Activated CD4-positive, alpha-beta memory T cell treated with anti-CD3 and anti-CD28 coated beads, Interleukin-2, amount 10 ng/mL, durations not matched to agents 7 days and 5 days (primary cell): ENCODE measurements at places on chromosomes 12 and 14.

- peaks cover 10% of the 10 kb centered on the region for H3K4me1 ChIP-seq
- no peak overlapping the region for H3K4me3 ChIP-seq
- H3K36me3 ChIP-seq: no peaks in the 10 kb centered on the region
Measured at GRCh38 chr12:102992297-102992696, 34.8 kb downstream of the ASCL1 start.

DNA sequence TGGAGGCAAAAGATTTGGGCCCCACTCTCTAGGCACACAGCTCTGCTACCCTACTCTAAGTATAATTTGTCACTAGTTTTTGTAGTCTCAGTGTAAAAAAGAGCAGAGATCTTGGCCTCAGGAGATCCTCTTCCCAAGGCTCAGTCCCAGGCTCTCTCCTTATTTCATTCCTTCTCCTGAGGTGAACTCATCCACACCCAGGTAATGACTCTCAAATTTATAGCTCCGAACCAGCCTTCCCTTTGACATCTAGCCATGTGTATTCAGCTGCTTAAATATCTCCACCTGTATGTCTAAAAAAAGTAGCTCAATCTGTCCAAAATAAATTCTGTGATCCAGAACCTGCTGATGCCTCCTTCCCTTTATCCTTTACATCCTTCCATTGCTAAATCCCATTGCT lies 173.5 kb upstream of the HIF1A start:
- H3K4me1 ChIP-seq: peaks cover 75% of the 10 kb centered on the region
- DNase-seq: no peak
- no peaks in the 10 kb centered on the region for H3K27me3 ChIP-seq
- no peak overlapping the region for H3K27ac ChIP-seq

DNA sequence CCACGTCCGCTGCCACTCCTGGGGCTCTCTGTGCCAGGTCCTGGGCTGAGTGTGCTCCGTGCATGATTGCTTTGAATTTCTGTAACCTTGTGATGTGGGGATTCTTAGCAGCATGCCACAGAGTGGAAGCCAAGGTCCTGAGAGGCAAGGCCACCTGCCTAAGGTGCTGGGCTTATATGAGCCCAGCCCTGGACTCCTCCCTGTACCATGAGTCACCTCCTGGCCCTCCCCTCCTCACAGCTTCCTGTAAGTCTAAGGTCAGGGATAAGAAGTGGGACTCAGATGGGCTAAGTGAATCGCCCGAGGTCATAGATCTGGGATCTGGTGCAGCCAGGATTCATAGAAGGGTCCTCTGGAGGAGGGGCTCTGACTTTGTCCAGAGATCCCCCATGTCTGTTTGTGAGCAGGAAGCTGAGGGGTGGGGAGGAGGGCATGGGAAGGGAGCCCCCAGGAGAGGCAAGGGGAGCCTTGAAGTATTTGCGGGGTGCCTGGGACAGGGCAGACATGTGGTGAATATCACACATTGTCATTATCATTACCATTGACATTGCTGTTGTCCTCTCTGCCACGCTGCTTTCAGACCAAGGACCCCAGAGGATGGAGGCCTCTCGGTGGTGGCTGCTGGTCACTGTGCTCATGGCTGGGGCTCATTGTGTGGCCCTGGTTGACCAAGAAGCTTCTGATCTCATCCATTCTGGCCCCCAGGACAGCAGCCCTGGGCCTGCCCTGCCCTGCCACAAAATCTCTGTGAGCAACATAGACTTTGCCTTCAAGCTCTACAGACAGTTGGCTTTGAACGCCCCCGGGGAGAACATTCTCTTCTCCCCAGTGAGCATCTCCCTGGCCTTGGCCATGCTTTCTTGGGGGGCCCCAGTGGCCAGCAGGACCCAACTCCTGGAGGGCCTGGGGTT lies 28.8 kb downstream of the SERPINA3 start:
- no peak overlapping the region for H3K27ac ChIP-seq
- no peaks in the 10 kb centered on the region for H3K27me3 ChIP-seq
- H3K4me3 ChIP-seq: no peak overlapping the region
- H3K36me3 ChIP-seq: no peaks in the 10 kb centered on the region

GRCh38 chr12:80316222-80316621 lies 127.8 kb upstream of the PTPRQ start:
- H3K4me3 ChIP-seq: no peak overlapping the region
- no peak overlapping the region for H3K27ac ChIP-seq
- no peak for DNase-seq
- H3K4me1 ChIP-seq: no peaks in the 10 kb centered on the region

GRCh38 chr12:122413516-122414404 lies 8.7 kb downstream of the CLIP1 start:
- peaks cover 17% of the 10 kb centered on the region for H3K36me3 ChIP-seq
- peak overlapping the region; percentile 91 for H3K27ac ChIP-seq
- no peak overlapping the region for H3K4me3 ChIP-seq
- DNase-seq: no peak
- H3K4me1 ChIP-seq: peaks cover 40% of the 10 kb centered on the region

DNA sequence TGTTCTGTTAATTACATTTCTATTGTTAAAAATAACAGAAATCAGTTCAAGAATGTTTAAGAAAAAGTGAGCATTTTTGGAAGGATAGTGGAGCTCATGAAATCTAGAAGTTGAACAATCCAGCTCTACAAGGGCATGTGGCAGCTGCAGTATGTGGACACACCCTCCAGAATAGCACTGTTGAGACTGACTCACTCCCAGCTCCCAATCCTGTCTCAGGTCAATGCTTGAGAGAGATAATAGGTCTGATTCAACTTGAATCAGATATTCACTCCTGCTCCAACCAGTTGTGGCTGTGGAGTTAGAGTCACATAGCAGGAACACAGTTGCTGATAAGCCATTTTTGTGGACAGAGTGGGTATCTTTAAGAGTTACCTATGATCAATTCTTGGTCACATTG lies 113.0 kb upstream of the NTF3 start:
- no peak overlapping the region for H3K4me3 ChIP-seq
- H3K27ac ChIP-seq: no peak overlapping the region
- H3K4me1 ChIP-seq: no peaks in the 10 kb centered on the region
- no peaks in the 10 kb centered on the region for H3K36me3 ChIP-seq
- H3K27me3 ChIP-seq: peaks cover 3% of the 10 kb centered on the region

- H3K27ac ChIP-seq: no peak overlapping the region
- DNase-seq: no peak
- no peaks in the 10 kb centered on the region for H3K27me3 ChIP-seq
- H3K4me1 ChIP-seq: peaks cover 1% of the 10 kb centered on the region
- H3K4me3 ChIP-seq: no peak overlapping the region
- peaks cover 54% of the 10 kb centered on the region for H3K36me3 ChIP-seq
Measured at GRCh38 chr14:67385618-67386017, 25.5 kb downstream of the EIF2S1 start.

DNA sequence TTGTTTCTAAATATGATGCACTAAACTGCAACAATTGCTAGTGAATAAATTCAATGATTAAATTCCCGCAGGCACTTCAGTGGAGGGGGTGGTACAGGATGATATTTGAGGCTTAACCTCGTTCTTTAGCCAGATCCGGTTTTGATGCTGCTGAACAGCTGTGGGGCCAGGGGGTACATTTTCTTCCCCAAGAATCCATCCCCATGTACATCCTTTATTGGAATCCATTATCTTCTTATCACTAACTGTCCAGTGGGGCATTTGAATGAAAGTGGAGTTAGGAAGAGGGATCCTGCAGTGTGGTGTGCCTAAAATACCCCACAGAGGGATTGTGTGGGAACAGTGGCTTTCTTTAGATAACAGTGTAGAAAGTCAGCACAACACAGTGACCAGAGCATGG lies 45.2 kb upstream of the OASL start:
- H3K4me1 ChIP-seq: peaks cover 11% of the 10 kb centered on the region
- DNase-seq: no peak
- peaks cover 4% of the 10 kb centered on the region for H3K27me3 ChIP-seq

- DNase-seq: peak; percentile 24
- H3K27me3 ChIP-seq: no peaks in the 10 kb centered on the region
- H3K4me1 ChIP-seq: peaks cover 24% of the 10 kb centered on the region
- no peak overlapping the region for H3K4me3 ChIP-seq
- peaks cover 40% of the 10 kb centered on the region for H3K36me3 ChIP-seq
Measured at GRCh38 chr14:90275820-90276219, 19.5 kb downstream of the PSMC1 start.

- no peak overlapping the region for H3K27ac ChIP-seq
- no peaks in the 10 kb centered on the region for H3K36me3 ChIP-seq
- no peak for DNase-seq
Measured at GRCh38 chr14:49366416-49366815, 219.8 kb downstream of the RPS29 start.

- no peak for DNase-seq
- H3K4me3 ChIP-seq: no peak overlapping the region
- H3K27me3 ChIP-seq: no peaks in the 10 kb centered on the region
- no peaks in the 10 kb centered on the region for H3K36me3 ChIP-seq
Measured at GRCh38 chr12:59689776-59690175, 93.9 kb downstream of the SLC16A7 start.

GRCh38 chr14:34214961-34215360 lies 247.1 kb downstream of the SPTSSA start:
- peaks cover 25% of the 10 kb centered on the region for H3K27me3 ChIP-seq
- no peak for DNase-seq
- H3K4me1 ChIP-seq: peaks cover 31% of the 10 kb centered on the region
- no peak overlapping the region for H3K27ac ChIP-seq

- no peak overlapping the region for H3K4me3 ChIP-seq
- peaks cover 43% of the 10 kb centered on the region for H3K36me3 ChIP-seq
- H3K27ac ChIP-seq: peak overlapping the region; percentile 61
- no peak for DNase-seq
Measured at GRCh38 chr14:91269076-91269991, 24.8 kb upstream of the GPR68 start.

DNA sequence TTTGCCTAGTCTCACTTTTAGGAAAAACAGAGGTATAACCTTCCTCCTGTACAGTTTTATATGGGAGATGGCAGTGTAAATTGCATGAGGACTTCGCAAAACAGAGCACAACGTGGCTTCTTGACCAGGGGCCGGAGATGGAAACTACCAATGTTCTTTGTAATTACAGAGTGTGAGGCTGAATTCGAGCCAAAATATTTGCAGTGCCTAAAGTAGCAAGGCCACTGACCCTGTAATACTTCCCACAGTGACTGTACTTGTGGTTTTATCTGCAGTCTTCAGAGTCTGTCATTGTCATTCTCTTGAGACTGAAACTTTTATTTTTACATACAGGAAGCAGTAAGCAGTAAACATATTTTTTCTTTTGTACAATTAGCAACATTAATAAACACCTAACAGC lies 98.9 kb downstream of the RERG start:
- H3K4me1 ChIP-seq: no peaks in the 10 kb centered on the region
- no peak overlapping the region for H3K27ac ChIP-seq
- no peak for DNase-seq
- H3K27me3 ChIP-seq: peaks cover 8% of the 10 kb centered on the region
- no peaks in the 10 kb centered on the region for H3K36me3 ChIP-seq

GRCh38 chr14:94058674-94059138 lies 22.3 kb downstream of the DDX24 start:
- no peak for DNase-seq
- H3K36me3 ChIP-seq: peaks cover 91% of the 10 kb centered on the region
- H3K27me3 ChIP-seq: no peaks in the 10 kb centered on the region
- H3K4me1 ChIP-seq: peaks cover 55% of the 10 kb centered on the region

GRCh38 chr12:34379142-34379541 lies 356.8 kb downstream of the ALG10 start:
- H3K4me1 ChIP-seq: no peaks in the 10 kb centered on the region
- no peak for DNase-seq
- H3K27me3 ChIP-seq: no peaks in the 10 kb centered on the region
- H3K27ac ChIP-seq: no peak overlapping the region

DNA sequence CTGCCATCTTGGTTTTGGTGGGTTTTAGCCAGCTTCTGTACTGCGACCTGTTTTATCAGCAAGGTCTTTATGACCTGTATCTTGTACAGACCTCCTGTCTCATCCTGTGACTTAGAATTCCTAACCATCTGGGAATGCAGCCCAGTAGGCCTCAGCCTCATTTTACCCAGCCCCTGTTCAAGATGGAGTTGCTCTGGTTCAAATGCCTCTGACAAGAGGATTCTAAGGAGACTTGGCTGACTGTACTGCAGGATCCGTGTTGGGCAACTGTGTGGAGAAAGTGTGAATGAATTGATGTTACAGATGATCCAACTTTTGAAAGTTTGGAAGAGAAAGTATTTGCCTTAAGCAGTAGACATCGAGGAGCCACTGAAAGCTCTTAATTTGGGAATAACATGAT lies 91.0 kb downstream of the TTLL5 start:
- H3K27me3 ChIP-seq: no peaks in the 10 kb centered on the region
- no peaks in the 10 kb centered on the region for H3K4me1 ChIP-seq

DNA sequence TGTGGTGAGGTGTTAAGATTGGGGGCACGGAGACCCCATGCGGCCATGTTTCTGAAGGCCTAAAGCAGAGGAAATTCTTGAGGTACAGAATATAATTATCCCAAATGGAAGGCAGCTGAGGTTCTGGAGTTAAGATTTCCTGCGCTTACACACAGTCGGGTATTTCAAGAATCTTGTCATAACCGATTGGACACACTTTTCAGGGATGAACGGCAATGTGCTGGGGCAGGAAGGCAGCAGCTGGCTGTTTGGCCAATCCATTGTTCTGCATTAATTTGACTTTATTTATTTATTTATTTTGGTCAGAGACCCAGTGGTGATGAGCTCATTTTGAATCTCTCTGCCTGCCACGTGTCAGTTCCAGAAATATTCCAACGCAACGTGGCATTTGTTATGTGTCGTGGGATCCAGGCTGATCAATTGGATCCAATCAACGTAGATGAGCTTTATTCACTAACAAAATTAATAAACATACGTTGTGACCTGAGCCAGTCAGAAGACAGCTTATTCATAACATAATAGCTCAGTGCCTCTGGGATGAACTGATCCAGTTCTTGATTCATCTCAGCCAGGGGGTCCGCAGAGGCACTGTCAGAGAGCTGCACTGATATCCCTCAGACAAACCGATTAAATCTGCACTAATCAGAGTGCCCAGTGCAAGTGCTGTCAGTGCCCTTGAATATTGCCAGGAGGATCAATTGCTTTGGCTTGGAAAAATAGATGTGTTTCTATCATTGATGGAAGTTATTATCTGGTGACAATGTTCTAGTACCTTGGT lies 181.0 kb downstream of the KTN1 start:
- peaks cover 17% of the 10 kb centered on the region for H3K36me3 ChIP-seq
- peaks cover 2% of the 10 kb centered on the region for H3K27me3 ChIP-seq
- H3K4me1 ChIP-seq: peaks cover 23% of the 10 kb centered on the region
- no peak overlapping the region for H3K4me3 ChIP-seq

DNA sequence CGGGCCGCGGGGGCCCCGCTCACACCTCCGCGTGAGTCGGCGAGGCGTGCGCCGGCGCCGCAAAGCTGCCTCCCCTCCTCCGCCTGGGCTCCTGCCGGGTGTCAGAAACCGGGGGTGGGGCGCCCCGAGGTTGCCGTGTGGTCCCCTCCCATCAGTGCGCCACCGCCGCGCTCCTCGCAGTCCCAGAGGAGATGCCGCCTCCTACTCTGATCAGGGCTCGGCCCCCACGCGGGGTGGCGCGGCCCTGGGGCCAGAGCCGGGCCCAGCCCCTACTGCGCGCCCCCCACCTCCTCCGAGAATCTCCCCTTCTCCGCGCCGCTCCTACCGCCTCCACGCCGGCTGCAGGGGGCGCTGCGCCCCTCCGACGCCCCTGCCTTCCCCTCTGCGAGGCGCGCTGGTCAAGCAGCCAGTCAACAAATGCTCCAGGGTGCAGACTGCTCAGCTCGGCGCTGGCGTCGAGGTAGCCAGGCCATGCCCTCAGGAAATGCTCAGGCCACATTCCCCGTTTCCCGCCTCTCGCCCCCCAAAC lies 467 bp upstream of the JAG2 start:
- peak overlapping the region; percentile 56 for H3K4me3 ChIP-seq
- DNase-seq: peak; percentile 38
- peaks cover 22% of the 10 kb centered on the region for H3K27me3 ChIP-seq
- no peak overlapping the region for H3K27ac ChIP-seq
- H3K36me3 ChIP-seq: no peaks in the 10 kb centered on the region
- H3K4me1 ChIP-seq: peaks cover 18% of the 10 kb centered on the region

- no peaks in the 10 kb centered on the region for H3K36me3 ChIP-seq
- no peaks in the 10 kb centered on the region for H3K27me3 ChIP-seq
- no peak overlapping the region for H3K4me3 ChIP-seq
- no peak for DNase-seq
- no peak overlapping the region for H3K27ac ChIP-seq
Measured at GRCh38 chr12:77606348-77606747, 224.3 kb upstream of the NAV3 start.
